Activated T-helper 9 cell treated with anti-CD3 and anti-CD28 coated beads, Interleukin-2, amount 50 U/mL, for 16 hours (primary cell): ENCODE measurements at places on chromosomes 13 and 19.

DNA sequence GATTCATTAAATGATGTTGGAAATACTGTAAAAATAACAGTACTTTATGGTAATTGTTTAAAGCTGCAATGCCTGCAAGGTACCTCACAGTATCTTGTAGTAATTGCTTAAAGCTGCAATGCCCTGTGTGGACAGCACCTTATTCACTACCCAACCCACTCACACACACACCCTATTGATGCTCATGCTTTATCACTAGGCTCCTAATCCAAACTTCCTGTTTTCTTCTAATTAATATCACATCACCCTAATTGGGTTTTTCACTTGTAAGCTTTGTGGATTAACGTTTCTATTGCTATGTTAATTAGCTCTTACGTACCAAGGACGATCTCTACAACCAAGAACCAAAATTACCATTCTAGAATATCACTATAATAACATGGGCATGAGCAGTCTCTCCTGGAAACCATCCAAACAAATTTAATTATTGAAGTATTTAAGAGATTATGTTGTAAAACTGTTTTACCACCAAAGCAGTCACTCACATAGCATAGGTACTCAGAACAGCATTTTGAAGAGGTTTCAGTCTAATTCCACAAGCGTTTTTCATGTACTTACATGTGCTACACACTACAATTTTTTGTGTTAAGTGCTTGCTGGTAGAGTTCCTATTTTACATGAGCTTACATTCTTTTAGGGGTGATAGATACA lies 303.8 kb downstream of the PCDH9 start:
- no peak for DNase-seq

DNA sequence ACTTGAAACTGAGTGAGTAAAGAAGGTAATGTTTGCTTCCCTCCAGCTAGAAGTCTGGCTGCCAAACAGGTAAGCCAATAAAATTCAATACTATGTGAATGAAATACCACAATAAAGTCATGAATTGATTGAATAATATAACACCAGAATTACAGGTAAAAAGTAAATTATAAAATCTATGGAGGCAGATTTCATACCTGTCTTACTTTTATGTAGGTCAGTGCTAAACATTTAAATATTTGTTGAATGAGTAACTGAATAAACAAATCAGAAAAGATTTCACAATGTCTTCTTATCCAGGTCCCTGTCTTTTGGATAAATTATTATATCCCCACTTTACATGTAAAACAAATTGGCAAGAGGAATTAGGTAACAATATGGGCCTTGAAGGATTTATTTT lies 62.7 kb downstream of the MICU2 start:
- no peak for DNase-seq

DNA sequence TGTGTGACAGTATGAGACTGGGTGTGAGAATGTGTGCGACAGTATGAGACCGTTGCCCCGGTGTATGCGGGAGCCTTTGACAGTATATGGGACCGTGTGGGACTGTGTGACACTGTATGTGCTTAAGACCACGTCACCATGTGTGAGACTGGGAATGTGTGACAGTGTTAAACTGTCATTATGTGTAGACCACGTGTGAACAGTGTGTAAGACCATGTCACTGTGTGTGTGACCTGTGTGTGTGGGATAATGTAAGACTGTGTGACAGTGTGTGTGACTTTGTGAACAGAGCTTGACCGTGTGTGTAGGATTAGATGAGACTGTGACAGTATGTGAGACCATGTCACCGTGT lies 549 bp downstream of the ZNF583 start:
- no peak for DNase-seq

GRCh38 chr19:36196249-36196648 lies 18.2 kb downstream of the ZNF565 start:
- DNase-seq = no peak

DNA sequence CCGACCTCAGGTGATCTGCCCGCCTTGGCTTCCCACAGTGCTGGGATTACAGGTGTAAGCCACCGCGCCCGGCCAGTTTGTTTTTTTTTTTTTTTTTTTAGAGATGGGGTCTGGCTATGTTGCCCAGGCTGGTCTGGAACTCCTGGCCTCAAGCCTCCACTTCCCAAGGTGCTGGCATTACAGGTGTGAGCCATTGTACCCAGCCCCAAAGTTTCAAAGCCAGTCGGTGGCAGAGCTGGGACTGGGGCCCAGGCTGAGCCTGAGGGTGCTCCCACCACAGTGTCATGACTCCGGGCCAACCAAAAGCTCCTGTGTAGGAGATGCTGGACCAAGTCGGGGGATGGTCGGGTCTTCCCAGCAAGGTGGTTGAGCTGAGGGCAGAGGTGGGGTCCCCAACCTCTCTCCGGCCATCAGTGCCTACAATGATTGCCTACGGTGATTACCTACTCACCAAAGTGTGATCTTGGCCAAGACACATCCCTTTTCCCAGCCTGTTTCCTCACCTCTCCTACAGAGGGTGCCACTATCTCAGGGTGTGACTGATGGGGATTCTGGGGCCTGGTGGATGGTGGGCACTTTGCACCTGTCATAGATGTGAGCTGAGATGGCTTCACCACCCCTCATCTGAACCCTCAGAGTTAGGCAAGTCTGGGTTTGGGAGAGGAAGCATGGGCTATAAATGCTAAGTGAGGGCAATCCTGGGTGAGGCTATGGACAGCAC lies 5.9 kb upstream of the SAMD1 start:
- no peak for DNase-seq

DNA sequence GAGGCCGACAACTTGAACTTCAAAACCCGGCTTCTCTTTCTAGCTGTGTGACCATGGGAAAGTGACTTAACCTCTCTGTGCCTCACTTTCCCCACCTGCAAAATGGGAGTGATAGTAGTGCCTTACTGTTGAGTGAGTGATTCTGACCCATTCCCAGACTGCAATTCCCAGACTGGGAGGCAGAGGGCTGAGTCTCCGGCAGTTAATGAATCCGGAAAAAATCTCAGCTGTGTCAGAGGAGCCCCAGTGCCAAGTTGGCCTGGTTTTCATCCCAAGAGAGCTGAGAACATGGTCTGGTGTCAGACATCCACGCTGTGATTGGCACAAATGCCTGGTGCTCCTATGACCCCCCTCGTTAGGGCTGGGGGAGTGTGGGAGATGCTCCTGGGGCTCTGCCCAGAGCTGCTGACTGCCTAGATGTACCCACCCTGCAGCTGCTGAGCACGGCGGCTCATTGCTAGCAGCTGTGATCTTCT lies 50.0 kb downstream of the PIN1 start:
- no peak for DNase-seq

GRCh38 chr13:24274452-24275021 lies 34.8 kb upstream of the C1QTNF9 start:
- DNase-seq = peak; percentile 50

GRCh38 chr13:76884186-76884906 lies 1.9 kb downstream of the KCTD12 start:
- no peak for DNase-seq

GRCh38 chr13:75657111-75657510 lies 21.0 kb downstream of the LMO7 start:
- no peak for DNase-seq

DNA sequence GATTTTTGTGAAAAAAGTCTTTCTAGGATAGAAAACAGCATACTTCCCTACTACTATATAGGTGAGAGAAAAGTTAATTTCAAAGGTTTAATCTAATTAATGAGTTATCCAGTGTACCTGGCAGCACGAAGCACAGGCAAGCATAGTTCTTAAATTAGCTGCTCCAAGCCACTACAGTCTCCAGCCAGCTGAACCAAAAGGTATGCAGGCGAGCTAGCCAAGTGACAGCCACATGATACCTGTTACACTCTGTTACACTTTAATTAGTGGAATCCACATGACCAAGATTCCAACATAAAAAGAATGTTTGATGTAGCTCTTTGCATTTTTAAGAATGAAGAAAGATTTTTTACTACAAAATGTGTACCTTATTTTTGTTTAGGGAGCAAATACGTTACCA lies 15.5 kb downstream of the SLC25A30 start:
- DNase-seq = no peak

DNA sequence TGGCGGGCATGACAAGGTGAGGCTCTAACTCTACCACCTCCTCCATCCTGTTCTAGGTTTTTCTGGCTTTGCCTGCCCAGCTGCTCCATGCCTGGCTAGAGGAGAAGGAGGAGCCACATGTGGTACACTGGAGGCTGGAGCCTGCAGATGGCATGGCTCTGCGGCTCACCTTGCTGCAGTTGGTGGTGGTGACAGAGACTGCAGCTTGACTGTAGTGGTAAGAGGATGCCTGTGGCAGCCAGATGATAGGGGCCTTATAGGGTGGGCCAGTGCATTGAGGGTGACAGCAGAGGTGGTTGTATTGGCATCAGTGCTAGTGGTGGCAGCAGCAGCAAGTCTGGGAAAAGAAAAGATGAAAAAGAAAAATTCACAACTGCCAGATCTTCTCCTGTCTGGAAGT lies 146.2 kb downstream of the TNFRSF19 start:
- DNase-seq = no peak

GRCh38 chr13:72166102-72166650 lies 299.2 kb upstream of the DACH1 start:
- no peak for DNase-seq

- DNase-seq = no peak
Observed at GRCh38 chr13:77062097-77062496, 35.1 kb upstream of the FBXL3 start.

GRCh38 chr13:111664696-111665095 lies 344.3 kb downstream of the TEX29 start:
- no peak for DNase-seq
